T-cell (primary cell): ENCODE measurements at places on chromosomes 1 and 21.

DNA sequence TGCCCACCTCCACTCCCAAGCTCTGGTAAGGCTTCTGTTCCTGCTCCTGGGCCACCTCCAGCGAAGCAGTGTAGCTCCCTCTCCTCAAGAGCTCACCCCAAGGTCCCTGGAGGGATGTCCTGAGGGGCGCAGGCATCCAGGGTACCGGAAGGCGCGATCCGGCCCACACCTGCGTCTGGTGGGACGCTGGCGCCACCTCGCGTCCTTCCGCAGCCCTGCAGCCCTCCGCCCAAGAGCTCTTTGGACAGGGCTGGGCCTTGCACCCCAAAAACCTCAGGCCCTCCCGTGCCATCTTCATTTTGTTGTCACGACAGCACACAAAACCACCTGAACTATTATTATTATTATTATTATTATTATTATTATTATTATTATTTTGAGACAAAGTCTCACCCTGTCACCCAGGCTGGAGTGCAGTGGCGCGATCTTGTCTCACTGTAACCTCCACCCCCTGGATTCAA, 49.2 kb upstream of the PAX7 start:
- no peak for DNase-seq

- no peak for DNase-seq
Observed at GRCh38 chr1:175133673-175134435, 58.7 kb downstream of the KIAA0040 start.

DNA sequence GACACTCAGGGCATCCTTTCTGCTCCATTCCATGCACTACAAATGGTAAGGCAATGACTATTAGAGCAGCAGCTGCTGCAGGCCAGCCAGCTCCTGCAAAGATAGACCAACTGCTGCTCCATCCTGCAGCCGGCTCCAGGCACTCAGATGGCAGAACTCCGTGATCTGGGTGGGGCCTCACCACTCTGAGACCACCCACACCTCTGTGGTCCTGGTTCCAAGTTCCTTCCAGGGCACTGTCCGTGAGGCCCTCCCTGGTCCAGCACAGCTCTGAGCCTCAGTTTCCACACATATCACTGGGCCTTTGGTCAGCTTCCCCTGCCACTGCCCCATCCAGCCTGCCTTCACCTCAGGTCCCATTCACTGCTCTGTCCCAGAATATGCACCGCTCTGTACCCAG, 114.7 kb downstream of the DMRTB1 start:
- no peak for DNase-seq

- peak; percentile 84 for DNase-seq
Observed at GRCh38 chr1:173477286-173478093, at the start of gene PRDX6. Gene PRDX6 (plus strand): TSS chr1:173477335. CDS start chr1:173477398, 63 bp downstream.

GRCh38 chr1:31694069-31694963, 9.5 kb downstream of the COL16A1 start:
- DNase-seq = no peak
